AG09309 (cell line): ENCODE measurements at places on chromosomes 3 and 15.

GRCh38 chr15:84992157-84992944 lies 10.7 kb downstream of the PDE8A start:
- peak; percentile 40 for DNase-seq

GRCh38 chr15:70387993-70388392 lies 290.3 kb upstream of the TLE3 start:
- no peak for DNase-seq

DNA sequence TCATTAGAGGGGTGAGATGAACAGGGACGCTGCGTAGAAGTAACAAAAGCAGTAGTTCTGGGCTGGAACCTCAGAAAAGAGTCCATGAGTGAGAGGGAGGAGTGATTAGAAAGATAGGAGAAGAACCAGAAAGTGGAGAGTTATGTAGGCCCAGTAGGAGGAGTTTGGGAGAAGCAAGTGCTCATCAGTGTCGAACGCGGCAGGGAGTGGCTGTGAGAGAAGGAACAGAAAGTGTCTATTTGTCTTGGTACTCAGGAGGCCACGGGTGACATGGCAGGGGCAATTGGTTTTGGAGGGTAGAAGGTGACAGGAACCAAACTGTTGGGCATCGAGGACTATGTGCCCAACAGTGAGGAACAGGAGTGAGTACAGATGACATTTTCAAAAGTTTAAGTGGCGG lies 1.3 kb upstream of the INSYN1 start:
- no peak for DNase-seq

- DNase-seq: no peak
Measured at GRCh38 chr3:155560594-155560993, 184.3 kb downstream of the PLCH1 start.

- DNase-seq: no peak
Measured at GRCh38 chr15:27330326-27330725, 359.3 kb downstream of the GABRG3 start.

- DNase-seq: no peak
Measured at GRCh38 chr3:139327861-139328260, 16.0 kb upstream of the MRPS22 start.

DNA sequence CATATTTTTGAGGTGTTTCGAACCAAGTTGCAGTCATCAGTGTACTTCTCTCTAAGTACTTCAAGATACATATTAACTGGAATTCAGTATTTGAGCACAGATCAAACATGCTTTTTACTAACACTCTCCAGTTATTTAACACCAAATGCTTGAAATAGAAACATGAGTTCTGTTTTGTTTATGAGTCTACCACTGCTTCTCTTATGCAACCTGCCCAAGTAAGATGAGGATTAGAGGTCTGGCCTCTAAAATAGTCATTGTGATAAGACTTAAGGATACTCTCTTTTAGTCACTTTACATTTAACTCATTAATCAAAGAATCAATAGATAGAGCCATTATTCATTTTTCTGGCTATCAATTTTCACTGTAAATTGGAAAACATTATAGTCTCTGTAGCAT lies 156.2 kb upstream of the THRB start:
- no peak for DNase-seq

GRCh38 chr3:8984526-8984925 lies 21.3 kb upstream of the RAD18 start:
- DNase-seq: no peak

DNA sequence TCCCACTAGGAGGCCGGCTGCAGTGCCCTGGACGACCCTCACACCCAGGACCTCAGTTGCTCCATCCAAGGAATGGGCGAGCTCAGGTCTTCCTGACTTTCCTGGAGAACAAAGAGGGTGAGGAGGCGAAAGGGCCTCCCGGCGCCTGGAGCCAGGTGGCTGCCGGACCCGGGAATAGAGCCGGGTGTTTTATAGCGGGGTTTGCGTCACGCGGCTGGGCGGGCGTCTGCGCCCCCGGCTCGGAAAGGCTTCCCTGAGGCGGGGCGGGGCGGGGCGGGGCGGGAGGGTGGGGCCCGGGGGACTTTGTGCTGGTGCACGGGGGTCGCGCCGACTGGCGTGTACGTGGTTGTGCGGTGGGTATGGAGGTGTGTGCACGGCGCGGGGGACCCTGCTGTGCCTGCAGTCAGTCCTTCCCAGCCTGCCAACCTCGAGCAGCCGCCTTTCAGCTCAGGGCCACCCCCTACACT lies 4.6 kb upstream of the PRKCD start:
- no peak for DNase-seq

GRCh38 chr3:195265363-195265976 lies 5.5 kb downstream of the XXYLT1 start:
- no peak for DNase-seq

- peak; percentile 51 for DNase-seq
Measured at GRCh38 chr3:185733980-185734724, 90.7 kb downstream of the IGF2BP2 start.

DNA sequence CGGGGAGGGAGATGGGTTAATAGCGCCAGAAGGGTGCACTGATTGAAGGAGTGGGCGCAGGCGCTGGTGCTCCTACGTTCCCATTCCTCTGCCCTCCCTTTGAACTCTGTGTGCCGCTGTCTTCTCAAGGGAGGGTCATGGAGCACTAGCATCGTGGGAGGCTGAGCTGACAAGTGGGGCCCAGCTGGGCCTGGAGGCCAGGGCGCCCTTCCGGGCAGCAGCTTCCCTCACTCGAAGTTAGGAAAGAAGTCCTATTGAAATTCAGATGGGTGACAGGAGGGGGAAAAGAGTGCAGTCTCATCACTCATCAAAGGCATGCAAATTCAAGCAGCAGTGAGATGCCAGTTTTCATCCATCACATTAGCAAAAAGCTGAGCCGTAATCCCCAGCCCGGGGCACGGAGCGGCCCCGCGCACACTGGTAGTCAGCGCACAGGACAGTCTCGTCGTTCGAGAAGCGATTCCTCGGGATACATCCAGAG lies 128.2 kb downstream of the LRRK1 start:
- no peak for DNase-seq

- DNase-seq: no peak
Measured at GRCh38 chr3:55659701-55660100, 172.6 kb upstream of the WNT5A start.

- DNase-seq: no peak
Measured at GRCh38 chr3:185216607-185216958, 37.3 kb downstream of the EHHADH start.

DNA sequence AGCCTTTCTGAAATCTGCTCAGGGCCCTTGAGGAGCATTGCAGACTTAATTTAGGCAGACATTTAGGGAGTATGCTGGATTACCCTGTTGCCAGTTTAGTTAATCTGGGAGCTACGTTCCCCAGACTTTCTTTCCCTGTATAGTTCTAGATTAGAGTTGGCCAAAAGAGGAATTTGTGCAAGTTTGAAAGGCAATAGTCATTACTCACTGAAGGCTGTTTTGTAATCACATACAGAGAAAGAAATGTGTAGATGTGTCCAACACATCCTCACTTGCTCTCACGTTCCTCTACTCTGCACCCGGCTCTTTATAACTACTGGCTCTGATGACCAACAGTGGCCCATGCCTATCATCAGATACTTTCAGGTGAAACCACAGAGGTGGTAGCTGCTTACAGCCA lies 24.2 kb downstream of the MASP1 start:
- no peak for DNase-seq

GRCh38 chr3:47892286-47893040 lies 89.5 kb downstream of the DHX30 start:
- DNase-seq: no peak

DNA sequence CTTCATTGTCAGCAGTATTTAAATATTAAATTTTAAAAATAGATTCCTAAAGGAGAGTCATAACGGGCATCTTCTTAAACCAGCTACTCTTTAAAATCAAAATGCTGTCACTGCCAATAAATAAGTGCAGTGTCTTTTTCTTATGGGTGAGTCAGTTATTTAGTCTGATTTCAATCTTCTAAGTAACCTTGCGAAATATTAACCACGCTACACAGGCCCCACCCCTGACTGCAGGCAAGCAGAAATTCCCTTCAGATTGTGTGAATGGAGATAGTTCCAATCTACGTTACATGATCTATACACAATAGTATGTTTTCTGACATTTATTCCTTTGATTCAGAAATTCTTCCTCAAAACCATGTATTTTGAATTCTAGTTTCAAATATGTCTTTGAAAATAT lies 141.5 kb downstream of the GADL1 start:
- peak; percentile 60 for DNase-seq

DNA sequence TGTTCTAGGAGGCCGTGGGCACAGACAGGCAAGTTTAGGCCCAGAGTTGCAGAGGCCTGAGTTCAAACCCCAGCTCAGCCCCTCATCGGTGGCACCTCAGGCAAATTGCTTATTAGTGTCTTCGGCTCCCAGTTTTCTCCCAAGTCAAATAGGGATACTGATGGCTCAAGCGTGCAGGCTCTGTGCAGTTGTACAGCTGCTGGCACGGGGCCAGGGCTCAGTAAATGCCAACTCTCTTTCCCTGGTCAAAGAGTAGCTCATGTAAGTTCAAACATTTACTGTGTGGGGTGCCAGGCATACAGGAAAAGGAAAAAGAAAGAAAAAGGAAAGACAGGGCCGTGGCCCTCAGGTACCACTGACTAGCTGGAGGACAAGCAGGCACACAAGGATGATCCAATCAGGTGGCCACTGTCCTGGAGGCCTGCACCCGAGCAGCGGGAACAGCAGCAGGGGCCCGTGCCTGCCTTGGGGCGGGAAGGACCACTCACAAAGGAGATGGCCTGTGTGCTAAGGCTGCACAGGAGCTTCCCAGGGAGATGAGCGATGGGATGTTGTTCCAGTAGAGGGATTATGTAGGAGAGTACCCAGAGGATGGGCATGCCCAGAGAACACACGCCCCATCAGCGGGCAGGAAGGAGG lies 70.8 kb downstream of the TBC1D2B start:
- no peak for DNase-seq

DNA sequence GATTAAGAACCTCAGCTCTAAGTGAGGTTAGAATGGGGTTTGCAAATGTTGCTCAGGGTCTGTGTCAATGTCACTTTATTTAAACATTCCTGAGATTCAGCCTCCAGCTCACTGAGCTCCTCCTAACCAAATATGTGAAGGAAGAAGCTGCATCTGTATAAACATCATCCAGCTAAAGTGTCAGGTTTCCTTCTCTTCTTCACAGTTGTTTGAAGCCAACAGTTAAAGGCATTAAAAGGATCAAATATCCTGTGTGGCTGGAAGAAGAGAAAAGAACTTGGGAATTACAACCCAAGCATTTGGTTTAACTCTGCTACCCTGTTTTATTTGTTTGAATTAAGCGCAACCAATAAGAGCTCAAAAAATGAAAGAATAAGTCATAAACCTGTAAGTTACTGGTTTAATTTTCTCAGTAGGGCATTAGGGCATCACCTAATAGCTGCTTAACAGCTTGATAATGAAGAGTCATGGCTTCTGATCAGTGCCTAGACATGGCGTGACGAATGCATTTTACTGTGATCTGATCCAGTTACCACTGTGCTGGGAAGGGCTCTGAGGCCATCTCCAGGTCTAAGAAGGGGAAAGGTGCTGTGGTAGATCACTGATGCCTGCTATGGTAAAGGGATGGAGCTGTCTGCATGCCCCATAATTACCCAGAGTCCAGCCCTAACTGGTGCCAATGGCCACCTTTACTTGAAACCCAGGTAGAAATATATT lies 165.7 kb upstream of the TSC22D2 start:
- DNase-seq: no peak

DNA sequence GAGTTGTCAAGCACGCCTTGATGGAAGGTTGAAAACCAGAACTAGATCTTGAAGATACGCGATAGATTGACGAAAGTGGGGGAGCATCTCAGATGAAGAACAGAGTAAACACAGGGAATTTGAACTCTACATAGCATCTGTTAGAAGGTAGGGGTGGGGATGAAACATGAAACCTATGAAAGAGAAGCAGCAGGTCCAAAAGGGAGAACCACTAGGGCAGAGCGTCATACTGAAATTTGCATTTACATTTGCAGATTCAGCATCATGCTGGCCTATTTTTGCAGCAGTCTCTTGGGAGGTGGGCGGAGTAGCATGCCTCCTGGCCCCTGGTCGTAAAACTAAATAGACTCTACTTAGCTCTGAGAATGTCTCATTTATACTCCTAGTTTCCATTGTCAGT lies 46.1 kb upstream of the RASGRP1 start:
- no peak for DNase-seq

DNA sequence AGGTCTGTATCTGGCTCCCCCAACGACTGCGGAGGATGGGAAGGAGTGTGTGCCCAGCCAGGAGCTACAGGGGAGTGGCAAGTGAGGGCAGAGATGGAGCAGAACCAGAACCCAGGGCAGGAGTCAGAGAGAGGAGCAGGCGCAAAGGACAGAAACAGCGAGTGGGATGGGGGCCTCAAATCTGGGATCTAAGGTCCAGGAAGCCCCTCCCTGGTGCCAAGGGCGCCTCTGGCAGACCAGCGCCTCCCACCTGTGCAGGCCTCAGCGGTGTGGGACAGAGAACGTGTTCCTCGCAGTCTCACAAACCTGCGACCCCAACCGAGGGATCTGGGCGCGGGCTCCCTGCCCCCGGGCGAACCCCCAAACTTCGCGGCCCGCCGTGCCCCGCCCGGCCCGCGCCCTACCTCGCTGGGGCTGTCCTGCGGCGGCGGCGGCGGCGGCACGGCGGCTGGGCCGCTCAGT lies 301 bp downstream of the PCBP4 start:
- DNase-seq: no peak

DNA sequence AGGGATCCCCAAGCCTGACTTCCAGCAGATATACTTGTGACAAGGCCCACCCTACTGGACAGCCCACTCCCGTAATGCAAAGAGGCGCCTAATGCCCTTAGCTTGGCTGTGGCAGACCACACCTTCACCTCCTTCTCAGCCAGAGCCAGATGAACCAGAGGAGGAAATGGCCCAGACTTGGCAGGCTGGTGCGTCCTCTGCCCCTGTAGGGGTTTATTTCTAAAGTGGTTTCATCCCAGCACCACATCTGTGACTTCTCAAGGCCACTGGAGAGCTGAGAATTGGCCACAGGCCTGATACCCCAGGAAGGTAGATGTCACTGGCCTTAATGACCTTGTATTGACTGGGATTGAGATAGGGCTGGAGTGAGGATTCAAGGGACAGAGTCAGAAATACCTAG lies 29.5 kb downstream of the BOC start:
- no peak for DNase-seq

DNA sequence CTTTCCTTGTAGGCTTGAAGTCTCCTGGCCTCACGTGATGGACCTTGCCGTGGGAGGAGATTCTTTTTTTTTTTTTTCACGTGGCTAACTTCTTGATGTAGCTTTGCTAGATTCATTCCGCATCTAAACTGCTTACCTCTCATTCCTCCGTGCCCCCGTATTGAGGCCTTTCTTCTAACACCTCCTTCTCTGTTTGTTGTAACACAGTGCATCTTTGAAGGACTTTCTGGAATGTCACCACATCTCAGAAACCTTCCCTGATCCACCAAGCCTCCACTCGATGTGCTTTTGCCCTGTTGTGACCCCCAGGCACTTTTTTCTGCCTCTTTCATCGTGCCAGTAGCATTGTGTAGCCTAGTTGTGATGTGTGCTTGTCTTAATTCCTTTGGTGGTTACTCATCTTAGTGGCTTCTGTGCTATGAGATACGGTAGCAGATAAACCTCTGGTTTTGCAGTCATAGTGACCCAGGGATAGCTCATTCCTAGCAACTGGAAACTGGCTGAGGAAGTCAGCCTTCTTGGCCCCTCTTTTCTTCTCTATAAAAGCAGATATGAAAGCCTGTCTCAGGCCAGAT lies 1.6 kb upstream of the BNC1 start:
- DNase-seq: peak; percentile 75
